ENCODE measurements at places on chromosomes 1 and 21.

DNA sequence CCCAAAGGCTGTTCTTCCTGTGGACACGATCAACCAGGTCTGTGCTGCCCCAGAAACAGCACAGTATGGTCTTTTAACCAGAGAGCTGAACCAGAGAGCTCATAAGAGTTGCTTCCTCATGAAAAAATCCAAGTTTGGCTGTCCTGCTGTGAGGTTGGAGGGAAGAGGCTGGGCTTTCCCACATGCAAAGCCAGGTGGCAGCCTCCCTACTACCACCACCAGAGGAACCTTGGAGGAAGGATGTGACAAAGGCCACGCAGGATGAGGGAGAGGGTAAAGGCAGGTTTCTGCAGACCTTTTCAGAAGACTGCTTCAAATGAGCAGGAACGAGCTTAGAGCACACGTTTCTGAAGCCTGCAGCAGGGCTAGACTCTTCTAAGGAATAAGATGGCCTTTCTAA, 27.1 kb downstream of the FAM78B start:
- no peak for DNase-seq

DNA sequence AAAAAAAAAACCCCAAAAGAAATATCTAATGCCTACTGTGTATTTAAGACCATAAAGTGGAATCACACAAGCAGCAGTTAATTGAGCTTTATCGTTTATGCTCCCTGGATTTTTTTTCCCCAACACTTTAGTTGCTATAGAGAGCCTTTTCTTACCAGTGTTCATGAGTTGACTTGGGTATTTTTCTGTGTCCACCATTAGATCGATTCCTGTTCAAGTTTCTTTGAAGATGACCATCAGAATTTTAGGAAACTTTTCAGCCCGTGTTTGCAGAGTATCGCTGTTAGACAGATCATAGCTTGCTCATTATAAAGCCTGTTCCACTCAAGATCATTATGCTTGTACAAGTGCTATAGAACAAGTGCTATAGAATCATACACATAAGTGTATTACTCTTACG, 1.5 kb downstream of the RALGPS2 start:
- no peak for DNase-seq

GRCh38 chr1:176932114-176933104, 232.1 kb downstream of the ASTN1 start:
- no peak for DNase-seq

DNA sequence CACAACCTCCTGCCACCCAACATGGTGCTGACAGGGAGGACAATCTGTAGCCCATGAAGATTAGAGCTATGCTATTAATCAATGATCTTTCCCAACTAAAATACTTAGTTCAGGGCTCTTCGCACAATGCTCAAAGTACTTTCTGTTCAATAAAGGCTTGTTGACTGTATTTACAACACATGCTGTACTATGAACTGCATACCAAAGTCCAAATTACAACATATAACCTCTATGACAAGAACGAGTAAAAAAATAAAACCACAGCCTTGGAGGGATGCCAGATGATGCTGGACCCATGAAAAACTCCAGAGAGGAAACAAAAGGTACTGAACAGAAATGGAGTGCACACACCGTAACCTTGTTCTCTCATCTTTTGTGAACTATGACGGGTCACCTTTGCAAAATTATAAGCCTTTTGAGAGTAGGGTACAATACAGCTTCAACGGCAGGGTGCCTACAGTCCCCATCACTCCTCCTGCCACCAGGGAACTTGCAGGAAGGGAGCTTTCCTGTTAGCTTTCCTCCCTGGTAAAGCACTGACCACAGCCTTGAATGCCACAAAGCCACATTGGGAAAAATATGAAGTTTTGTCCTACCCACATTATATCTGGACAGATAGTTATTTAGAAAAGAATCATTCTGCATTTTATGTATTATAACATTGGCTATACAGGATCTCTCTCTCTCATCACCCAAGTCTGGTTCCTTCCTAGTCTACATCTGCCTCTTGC, 175.6 kb downstream of the NRIP1 start:
- DNase-seq: no peak

DNA sequence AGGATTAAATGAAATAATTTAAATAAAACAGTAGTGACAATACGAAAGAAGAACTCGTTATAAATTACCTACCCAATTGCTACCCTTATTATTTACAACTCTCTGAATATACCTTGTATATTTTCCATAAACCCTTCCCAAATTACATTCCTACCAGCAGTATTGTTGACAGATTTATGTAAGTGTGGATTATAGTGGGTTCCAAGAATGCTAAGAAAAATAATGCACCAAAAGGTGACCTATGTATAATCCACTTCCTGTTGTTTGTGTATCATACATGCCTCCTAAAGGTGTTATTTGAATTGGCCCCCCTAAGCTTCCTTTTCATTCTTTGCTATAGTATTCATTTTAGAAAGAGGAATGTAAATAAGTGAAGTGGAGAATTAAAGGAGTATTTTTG, 33.2 kb upstream of the CXADR start:
- no peak for DNase-seq

All from stimulated activated CD8-positive, alpha-beta memory T cell treated with anti-CD3 and anti-CD28 coated beads, Interleukin-2, amount 100 ng/mL, for 1 hour (primary cell).